EH (cell line): ENCODE measurements at places on chromosomes 2 and 18.

DNA sequence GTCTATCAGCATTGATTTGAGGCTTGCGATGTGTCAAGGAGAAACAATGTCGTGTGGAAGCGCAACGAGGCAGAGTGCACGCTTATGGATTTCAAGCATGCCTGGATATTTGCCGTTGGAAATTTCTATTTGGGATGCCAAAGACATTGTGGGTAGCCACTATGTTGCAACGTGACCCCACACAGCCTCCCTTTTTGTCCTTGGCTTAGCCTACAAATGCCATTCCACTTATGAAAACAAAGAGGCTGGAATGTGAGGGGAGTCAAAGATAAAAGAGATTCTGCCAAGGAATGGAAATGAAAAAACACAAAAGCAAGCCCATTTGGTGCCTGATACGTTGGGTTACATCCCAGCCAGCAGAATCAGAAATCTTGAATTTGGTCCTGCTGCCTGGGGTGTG, 721.2 kb downstream of the GALR1 start:
- DNase-seq = no peak

GRCh38 chr18:55251254-55251971, 292.2 kb upstream of the CCDC68 start:
- peak; percentile 70 for DNase-seq

- peak; percentile 41 for DNase-seq
Measured at GRCh38 chr2:36706021-36706876, 9.7 kb downstream of the VIT start.

DNA sequence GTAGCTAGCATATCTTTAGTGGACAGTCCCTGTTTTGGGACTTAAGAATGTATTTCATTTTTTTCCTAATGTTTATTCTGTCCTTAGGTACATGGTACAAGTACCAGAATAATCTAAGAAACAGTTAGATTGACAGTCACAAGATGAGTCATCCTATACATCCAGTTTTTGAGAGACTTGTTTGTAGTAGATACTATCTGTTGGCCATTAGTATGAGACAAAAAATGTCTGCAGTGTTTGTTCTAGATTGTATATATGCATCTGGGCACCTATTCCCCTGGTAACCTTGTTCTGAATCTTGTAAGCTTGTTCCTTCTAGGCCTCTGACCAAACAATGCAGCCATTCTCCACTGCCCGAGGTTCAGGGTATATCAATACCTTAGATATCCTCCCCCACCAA, 1343.5 kb downstream of the SUCLG1 start:
- DNase-seq = no peak

DNA sequence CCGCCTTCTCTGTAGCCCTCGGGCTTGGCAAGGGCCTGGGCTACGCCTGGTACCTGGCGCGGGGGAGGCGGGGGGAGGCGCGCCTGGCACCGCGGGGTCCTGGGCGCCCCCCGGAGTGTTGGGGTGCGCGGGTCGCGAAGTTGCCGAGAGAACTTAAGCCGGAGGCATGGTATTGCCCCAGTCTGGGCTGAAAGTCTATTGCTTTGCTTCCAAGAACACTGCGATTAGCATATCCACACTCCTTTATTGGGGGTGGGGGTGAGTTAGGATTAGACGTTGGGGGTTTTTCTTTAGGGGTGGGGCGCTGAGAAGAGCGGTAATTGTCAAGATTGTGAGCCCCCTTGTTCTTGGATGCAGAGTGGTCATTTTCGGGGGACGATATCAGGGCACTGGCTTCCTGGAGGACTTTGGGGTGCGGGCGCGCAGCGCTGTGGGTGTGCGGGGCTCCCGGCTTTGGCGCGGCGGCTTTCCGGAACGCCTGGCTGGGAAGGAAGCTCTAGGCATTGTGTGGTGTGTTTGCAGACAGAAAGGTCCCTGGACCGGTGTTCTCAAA, 798 bp downstream of the TANC1 start:
- DNase-seq = no peak

GRCh38 chr2:232942831-232943230, 70.2 kb downstream of the NGEF start:
- no peak for DNase-seq

GRCh38 chr2:102096103-102096502, 46.4 kb upstream of the IL1R1 start:
- DNase-seq = no peak

- no peak for DNase-seq
Measured at GRCh38 chr2:72041638-72042111, 106.0 kb downstream of the CYP26B1 start.

DNA sequence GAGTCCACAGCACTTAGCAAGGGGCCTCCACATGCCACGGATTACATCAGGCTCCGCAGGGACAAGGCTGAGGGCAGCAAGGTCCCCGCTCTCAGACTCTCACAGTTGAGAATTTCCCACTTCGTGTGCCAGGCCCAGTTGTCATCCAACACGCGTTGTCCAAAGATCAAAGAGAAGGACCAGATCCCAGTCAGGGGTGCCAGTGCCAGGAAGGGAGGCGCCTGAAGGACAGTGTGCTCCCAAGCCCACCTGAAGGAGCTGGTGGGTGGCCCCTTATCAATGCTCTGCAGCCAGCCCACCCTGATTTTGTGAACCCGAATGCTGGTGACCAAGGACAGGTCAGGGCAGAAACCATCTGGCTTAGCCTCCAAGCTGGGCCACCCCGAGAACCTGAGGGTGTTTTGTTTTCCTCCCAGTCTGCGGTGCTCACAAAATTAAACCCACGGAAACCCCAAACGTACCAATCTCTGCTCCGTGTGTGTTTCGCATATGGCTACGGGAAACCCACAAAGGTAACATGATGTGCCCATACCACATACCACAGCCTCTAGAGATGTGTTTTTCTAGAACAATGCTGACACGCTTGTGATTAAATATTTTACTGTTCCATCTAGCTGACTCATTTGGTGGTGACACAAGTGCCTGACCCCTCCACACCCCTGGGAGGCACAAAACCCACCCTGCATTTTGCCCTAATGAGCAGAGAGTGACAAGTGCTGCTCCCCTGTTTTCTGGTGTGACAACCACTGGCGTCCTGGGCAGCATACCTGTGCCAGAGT, 24.5 kb downstream of the CRACDL start:
- DNase-seq = peak; percentile 39

- DNase-seq = peak; percentile 3
Measured at GRCh38 chr2:173286153-173286809, 68.4 kb upstream of the CDCA7 start.

- no peak for DNase-seq
Measured at GRCh38 chr18:25898965-25899364, 191.4 kb downstream of the SS18 start.

GRCh38 chr2:66539452-66539851, 104.5 kb downstream of the MEIS1 start:
- DNase-seq = peak; percentile 72

GRCh38 chr18:6521803-6522418, 107.2 kb upstream of the L3MBTL4 start:
- peak; percentile 48 for DNase-seq

DNA sequence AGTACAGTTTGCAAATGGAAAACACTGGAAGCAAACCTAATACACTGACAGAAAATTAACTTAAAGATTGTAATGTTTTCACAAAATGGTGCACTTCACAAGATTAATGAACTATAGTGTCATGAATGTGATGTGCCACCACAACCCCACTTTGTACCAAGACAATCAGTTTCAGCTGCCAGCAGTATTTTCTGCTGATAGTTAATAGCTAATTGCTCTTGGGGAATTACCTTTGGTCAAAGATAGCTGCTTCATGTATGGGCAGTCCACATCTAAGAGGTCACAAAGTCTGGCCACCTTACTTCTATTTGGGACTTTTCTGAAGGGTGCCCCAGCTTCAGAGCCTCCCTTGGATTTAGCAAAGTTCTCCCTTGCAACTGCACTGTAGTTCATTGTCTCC, 254.0 kb downstream of the CALCRL start:
- no peak for DNase-seq

GRCh38 chr18:50986360-50987087, 18.7 kb downstream of the ELAC1 start:
- DNase-seq = peak; percentile 84

- DNase-seq = peak; percentile 54
Measured at GRCh38 chr2:176106581-176107539, at the start of gene HOXD11. Gene HOXD11, plus strand, starts transcription at chr2:176107280. Its CDS starts 76 bp downstream, at chr2:176107356.

DNA sequence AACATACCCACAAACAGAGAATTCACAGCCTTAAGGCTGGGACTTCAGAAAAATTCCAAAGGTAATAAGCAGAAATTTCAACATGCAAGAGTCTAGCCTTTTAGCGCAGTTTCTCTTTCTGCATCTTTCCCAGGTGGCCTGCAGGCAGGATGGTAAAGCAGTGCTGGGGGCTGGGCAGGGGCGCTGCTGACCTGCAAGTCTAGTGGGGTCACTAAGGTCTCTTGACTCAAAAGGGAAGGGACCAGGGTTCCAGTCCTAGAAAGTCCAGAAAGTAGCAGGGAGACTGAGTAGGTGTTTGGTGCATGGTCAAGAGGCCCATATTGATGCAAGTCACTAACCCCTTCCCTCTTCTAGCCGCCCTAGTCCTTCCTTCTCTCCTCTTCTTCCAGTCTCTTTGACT, 169.2 kb downstream of the TGIF1 start:
- DNase-seq = no peak
